ENCODE measurements at places on chromosomes 3 and 15.

DNA sequence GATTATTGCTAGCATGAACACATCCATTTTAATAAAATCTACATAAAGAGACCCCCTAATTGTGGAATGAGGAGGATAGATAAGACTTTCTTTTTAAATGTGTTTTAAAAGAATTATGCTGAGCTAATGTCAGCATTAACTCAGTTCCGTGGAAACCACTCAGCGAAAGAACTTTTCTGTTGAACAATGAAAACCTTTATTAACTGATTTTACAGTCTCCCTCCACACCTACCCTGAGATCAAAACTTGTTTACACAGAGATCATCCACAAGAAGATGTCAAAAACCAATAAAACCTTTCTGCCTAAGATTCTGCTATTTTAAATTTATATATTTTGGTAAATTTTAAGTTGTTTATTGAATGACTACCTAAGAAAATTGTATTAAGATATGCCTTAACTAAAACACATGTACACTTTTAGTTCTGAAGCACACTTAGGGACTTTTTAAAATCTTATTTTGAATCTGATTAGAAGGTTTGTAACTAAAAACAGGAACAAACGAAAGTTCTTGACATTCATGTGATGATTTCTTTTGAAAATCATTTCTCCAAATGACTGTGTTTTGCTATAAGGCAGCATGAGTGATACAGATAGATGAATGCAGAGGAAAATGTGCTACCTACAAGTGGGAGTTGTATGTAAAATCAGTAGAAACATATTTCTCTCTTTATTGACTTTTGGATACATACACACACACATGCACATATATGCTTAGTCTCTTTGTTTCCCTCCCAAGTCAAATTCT lies 369.0 kb downstream of the UNC13C start:
- no peak for DNase-seq

- DNase-seq: no peak
Observed at GRCh38 chr3:67064105-67064504, 66.0 kb downstream of the KBTBD8 start.

- DNase-seq: peak; percentile 18
Observed at GRCh38 chr15:48962662-48963523, 826 bp downstream of the SHC4 start.

GRCh38 chr3:107970993-107971580 lies 119.7 kb downstream of the CD47 start:
- DNase-seq: no peak

GRCh38 chr3:178588628-178589027 lies 52.4 kb downstream of the KCNMB2 start:
- no peak for DNase-seq

- DNase-seq: no peak
Observed at GRCh38 chr3:196976941-196977340, 8.3 kb upstream of the PIGZ start.

DNA sequence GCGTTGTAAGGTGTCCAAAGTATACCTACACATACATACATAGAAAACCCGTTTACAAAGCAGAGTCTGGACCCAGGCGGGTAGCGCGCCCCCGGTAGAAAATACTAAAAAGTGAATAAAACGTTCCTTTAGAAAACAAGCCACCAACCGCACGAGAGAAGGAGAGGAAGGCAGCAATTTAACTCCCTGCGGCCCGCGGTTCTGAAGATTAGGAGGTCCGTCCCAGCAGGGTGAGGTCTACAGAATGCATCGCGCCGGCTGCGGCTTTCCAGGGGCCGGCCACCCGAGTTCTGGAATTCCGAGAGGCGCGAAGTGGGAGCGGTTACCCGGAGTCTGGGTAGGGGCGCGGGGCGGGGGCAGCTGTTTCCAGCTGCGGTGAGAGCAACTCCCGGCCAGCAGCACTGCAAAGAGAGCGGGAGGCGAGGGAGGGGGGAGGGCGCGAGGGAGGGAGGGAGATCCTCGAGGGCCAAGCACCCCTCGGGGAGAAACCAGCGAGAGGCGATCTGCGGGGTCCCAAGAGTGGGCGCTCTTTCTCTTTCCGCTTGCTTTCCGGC lies 318.6 kb downstream of the FGF12 start:
- no peak for DNase-seq

- no peak for DNase-seq
Observed at GRCh38 chr3:76888856-76889255, 151.0 kb upstream of the ROBO2 start.

- DNase-seq: no peak
Observed at GRCh38 chr15:80841541-80841940, 62.4 kb downstream of the CEMIP start.

- DNase-seq: peak; percentile 24
Observed at GRCh38 chr3:188253800-188254452, 100.0 kb downstream of the LPP start.

- no peak for DNase-seq
Observed at GRCh38 chr3:13762906-13763305, 117.0 kb downstream of the WNT7A start.

GRCh38 chr3:58899159-58899952 lies 150.5 kb downstream of the CFAP20DC start:
- DNase-seq: peak; percentile 68

- DNase-seq: no peak
Observed at GRCh38 chr3:159982442-159982974, 6.1 kb upstream of the IL12A start.

DNA sequence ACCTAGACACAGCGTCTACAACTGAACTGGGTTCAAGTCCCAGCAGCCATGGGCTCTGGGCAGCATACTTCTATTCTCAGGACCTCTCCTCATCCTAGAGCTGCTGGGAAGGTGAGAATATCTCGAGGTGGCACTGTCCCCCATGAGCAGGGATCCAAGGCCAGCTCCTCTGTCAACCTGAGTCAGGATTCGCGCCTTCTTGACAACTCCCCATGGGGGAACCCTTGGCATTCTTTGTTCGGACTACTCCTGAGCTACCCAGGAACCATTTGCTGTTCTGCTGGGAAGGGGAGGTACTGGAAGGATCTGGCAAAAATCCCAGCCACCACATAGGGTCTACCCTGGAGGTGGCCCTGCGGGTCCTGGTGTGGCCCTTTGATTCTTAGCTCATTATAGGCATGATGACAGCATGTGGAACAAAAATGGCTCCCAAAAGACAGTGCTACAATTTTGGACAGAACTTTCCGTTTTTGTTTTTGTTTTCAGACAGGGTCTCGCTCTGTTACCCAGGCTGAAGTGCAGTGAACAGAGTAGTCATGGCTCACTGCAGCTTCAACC lies 22.3 kb downstream of the PLXNB1 start:
- no peak for DNase-seq

- no peak for DNase-seq
Observed at GRCh38 chr15:76941636-76942035, 10.1 kb downstream of the RCN2 start.

GRCh38 chr3:52193065-52193464 lies 4.9 kb upstream of the ALAS1 start:
- no peak for DNase-seq

DNA sequence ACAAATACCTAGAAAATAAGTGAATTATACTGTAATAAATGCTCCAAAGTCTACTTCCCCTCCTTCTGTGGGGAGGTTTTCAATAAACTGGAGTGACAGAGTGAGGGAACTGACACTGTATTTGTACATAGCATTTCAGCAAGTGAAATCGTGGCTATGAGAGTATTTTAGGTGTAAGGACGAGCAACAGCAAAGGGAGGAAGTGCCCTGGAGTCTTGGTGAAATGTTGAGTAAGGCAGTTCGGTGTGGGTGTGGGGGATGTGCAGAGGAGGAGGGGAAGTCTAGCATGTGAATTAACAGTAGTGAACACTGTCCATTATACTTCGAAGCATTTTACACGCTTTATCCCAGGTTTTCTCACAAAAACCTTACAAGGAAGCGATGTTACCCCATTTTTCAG lies 18.1 kb upstream of the P2RY13 start:
- DNase-seq: no peak

DNA sequence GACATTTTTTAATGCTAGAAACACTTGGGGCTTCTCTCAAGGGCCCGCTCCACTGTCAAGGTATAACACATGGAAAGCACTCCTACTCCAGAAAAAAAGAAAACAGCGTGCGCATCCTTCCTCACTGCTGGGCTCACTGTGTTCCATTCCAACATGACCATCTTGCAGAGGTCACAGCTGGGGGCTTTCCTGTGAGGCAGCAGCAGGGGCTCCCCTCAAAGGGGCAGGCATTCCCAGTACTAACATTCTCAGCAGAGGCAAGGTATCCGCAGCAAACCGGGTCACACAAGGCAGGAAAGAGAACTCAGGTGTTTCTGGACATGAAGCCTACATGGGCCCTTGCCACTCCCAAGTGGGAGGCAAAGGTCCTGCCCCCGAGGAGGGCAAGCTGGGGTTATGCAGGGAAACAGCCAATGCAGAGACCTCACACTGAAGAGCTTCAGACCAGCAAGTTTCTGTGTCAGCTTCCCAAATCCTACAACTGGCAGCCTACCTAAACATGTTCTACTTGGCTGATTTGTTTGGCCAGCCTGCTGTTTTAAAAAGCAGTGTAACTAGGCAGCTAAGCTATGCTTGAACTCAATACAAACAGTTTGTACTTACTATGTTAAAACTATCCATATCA lies 6.4 kb downstream of the BDH1 start:
- no peak for DNase-seq

DNA sequence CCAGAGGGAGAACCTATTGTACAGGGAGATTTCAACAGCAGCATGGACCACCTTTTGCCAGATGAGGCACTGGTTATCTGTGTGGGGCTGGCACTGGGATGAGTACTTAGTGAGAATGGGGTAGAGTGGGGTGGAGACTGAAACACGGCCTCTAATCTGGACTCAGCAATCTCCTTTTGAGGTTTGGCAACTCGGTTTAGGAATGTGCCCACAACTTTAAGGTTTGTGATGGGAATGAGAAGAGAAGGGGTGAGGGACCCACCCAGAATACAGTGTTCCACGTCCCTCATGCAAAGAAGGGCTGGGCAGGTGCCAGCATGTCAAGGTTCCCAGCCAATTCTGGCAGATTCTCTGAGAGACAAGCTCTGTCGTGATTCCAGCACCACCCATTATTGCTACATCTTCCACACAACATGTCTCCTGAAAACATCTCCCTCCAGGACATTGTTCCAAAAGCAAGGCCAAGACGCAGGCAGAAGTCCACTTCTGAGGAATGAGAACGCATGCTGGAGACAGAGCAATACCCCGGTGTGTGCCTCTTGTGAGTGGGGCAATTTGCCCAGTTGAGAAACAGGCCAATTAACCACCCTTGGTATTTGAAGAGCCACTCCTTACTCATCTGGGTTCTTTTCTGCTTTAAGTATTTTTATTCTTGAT lies 37.5 kb upstream of the CCR4 start:
- DNase-seq: no peak

DNA sequence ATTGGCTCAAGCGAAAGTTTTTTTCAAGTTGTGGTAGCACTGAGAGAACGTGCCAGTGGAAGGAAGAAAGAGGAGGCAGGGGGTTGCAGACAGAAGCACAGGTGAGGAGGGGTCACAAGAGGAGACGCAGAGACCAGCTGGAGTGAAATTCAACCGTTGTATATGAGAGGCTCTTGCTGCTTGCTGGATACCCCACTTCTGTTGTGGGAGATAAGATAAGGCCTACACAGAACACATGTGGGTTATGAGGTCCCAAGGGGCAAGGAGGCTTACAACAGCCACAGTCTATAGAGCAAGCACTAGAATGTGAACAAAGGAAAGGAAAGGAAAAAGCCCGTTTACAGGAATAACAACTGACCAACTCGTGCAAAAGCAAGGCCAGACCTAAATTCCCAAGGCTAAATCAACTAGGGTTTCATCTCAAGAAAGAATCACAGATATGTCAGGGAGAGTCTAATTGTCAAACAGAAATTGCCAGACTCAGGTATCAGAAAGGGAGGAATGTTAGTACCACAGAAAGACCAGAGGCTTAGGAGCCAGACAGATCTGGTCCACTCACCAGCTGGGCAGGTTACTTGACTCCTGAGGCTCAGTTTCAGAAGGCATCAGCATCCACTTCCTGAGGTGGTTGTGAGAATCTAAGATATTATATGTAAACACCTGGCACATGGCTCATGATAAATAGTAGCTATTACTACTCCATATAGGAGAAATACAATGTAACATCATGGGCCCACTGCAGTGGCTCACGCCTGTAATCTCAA lies 60.9 kb downstream of the MSL2 start:
- no peak for DNase-seq

DNA sequence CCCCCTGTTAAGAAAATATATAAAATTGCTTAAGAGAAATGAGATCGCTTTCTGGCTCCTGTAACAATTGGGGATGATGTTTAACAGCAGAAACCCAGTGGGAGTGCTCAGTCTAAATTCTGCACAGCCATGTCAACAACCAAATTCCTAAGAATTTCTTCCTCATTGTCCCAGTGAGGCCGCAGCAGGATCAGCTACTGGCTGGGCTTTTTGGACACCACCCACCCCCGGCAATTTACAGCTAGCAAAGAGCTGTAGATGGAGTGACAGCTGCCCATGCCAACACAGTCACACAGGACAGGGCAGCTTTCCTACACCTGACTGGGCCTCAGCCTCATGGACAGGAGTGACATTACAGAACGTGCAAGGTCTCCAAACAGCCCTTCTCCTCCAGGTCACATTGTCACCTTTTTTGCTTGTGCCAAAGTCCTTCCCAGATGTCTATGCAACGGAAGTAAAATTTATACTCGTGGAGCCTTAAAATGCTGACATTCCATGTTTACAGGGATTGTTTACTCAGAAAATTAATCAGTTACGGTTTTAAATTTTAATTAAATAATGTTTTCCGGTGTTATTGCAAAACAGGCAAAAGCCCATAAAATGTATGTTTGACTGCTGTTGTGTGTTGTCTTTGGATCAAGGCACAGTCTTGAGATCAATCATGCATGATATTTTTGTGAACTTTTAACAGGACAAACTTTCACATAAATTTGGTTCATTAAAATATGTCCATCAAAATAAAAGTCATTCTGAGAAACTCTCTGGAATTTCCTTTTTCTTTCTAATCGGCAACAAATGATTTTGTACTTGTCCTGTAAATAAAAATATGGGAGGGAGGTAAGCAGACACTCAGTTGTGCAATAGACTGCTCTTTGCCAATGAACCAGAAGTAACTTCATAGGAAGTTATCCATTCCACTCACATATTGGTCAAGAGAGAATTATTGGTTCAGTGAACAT lies 943.2 kb downstream of the MCTP2 start:
- DNase-seq: no peak

DNA sequence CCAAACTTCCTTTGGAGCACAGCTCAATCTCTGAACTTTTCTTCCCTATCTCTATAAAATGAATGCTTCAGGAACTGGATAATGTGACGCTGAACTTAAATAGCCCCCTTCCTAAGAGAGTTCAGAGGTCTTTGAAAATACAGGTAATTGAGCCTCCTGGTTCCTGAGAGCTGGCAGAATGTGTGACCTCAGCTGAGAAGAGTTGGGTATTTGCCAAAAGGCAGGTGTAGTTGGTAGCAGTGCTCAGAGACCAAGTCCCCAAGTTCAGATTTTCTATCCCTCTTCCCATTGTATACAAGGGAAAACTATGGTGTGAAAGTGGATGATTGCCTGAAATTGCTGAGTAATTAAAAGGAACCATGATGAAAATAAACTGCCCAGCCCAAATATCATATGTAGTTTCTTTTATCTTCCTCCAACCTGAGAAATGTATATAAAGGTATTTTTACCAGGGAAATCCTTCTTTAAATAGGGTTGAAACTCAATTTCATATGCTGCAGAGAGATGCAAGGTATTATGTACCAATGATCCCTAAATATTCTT lies 154.6 kb upstream of the ICE2 start:
- no peak for DNase-seq

- no peak for DNase-seq
Observed at GRCh38 chr15:65868546-65869125, 655 bp upstream of the RAB11A start.

All from activated CD4-positive, alpha-beta T cell treated with anti-CD3 and anti-CD28 coated beads for 36 hours (primary cell).